ENCODE measurements at places on chromosomes 13 and 19.
A peak's percentile ranks its signal among the peaks of the same experiment; 100 is the strongest.

- no peak for DNase-seq
Measured at GRCh38 chr19:15595069-15595468, 19.9 kb upstream of the CYP4F8 start.

DNA sequence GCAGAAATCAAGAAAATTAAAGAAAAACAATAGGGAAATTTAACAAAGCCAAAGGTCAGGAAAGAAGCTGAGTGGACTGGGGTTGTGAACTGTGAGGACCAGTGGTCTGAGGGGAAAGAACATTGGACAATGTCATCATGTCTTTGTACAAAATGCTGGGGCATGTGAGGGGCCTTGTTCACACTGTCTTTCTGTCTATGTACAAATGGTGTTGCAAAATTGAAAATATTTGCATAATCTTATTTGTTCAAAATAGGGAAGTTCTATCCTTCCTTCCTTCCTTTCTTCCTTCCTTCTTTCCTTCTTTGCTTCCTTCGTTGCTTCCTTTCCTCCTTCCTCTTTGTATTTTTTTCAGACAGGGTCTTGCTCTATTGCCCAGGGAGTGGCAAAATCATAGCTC lies 79.2 kb upstream of the SCEL start:
- DNase-seq, result no peak

- DNase-seq, result no peak
Measured at GRCh38 chr13:31179754-31180153, 18.1 kb upstream of the HSPH1 start.

- no peak for DNase-seq
Measured at GRCh38 chr19:23406091-23406490, 10.8 kb upstream of the ZNF91 start.

GRCh38 chr13:43782686-43783085 lies 4.1 kb downstream of the ENOX1 start:
- DNase-seq, result no peak

DNA sequence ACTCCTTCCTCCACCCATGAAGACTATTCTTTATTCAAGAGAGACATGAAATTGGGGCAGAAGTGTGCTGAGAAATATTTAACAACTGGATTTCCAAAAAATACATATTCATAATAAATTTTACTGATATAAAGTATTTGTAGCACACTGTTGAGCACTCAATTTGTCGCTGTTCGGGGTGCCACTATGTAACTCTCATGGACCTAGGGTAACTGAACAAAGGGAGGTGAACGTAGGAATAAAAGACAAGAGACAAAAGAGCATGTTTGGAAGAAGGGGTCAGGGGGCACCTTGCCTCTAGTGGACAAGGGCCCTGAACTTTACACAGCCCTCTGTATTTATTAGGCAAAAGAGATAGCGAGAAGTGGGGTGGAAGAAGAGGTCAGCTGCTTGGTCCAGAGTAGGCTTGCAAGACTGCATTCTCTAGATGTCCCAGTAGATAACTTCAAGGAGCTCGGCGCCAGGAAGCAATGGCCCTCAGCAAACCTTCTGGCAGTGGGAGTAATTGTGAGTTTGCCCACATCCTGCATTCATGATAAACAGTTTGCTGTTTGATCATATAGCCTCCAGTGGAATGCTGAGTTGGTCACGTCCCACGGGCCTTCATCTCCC lies 4.5 kb upstream of the ZNF175 start:
- no peak for DNase-seq

GRCh38 chr13:45416516-45417128 lies 1.6 kb downstream of the SLC25A30 start:
- DNase-seq, result no peak

DNA sequence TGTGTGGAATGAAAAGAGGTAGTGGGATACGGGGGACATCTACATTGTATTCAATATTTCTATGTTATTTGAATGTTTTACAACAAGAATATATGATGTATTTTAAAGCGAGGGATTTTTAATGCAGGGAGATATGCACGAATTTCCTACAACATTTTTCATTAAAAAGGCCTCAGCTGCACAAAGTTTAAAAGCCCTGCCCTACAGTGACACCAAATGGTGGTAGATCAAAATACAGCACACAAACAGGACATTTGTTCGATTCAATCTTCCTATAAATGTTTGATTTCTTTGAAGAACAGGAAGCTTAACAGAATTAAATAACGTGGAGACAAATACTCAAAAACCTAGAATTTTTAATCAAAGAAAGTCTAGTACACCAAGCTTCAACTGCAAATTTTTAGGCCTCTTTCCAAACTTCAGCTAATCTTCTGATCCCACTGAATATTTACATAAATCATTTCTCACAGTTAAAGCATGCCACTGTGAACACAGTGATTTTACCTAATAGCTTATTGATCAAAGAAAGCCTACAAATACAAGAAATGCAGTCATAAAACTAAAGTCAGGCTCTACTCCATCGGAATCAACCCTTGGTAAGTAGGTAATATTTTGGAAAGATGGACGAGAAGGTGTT lies 257.2 kb downstream of the DIAPH3 start:
- DNase-seq, result no peak

DNA sequence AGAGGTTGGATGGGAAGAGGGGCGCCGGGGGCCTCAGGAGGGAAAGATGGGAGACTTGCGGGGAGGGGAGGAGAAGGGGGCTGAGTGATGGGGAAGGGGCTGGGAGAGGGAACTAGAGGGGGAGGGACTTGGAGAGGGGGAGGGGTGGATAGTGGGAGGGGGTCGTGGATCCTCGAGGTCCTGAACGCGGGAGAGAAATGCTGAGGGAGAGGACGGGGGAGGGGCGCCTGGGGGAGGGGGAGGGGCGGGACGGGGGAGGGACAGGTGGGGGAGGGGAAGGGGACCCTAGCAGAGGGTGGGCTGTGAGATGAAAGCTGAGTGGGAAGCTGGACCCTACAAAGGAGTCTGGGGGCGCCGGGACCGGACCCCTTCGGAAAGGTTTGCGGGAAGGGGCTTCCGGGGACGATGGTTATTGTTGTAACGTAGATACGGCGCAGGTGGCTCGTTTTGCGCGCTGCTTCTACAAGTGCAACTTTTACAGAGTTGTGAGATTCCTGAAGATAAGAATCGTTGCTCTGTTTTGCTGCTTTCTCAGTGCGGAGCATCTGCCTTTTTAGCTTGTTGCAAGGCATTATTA lies 418 bp downstream of the ZNF444 start:
- DNase-seq, result no peak

DNA sequence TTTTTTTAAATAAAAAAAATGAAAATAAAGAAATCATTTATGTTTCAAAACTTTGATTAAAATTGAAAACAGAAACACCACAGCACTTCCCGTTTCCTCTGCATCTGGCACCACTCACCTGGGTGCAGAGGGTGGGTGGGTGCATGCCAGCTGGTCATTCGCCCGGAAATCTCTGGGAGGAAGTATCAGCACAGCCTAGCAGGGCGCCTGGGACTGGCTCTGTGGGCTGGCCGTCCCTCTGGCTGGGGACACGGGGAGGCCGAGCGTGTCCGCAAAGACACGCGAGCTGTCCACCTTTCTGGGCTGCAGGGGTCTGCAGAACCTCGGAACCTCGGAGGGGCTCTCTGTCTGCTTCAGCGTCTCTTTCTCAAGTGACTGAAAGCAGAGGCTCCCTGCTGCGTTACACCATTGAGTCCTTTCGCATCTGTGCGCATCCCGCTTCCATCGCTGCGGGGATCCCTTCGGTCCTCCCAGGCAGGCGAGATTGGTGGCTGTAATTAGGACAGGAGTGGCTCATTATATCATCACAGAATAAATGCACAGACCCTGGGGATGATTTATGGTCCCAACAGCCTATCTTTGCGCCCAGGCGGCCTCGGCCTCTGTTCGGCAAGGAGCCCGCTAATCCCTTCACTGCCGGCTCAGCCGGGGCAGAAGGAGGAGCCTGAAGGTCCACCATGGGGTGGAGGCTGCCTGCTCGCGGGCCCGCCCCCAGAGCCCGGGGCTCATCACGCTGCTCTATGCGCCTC lies 17.2 kb downstream of the CRTC1 start:
- no peak for DNase-seq

DNA sequence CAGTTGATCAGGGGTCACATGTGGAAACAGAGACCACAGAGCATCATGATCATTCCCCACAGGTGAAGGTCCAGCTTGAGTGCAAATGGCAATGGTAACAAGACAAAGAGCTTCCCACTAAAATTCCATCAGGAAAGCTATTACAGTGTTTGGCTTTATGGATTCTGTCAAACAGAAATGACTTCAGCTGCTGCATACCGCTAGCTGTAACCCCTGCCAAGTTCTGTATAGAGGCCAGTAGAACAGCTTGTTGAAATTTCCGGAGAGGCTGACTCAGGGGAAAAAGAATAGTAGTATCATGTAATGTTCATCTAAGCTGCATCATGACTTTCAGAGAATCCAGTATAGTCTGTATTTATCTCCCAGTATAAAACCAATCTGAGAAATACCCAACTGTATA lies 1704.7 kb downstream of the SLITRK5 start:
- DNase-seq, result peak; percentile 24

DNA sequence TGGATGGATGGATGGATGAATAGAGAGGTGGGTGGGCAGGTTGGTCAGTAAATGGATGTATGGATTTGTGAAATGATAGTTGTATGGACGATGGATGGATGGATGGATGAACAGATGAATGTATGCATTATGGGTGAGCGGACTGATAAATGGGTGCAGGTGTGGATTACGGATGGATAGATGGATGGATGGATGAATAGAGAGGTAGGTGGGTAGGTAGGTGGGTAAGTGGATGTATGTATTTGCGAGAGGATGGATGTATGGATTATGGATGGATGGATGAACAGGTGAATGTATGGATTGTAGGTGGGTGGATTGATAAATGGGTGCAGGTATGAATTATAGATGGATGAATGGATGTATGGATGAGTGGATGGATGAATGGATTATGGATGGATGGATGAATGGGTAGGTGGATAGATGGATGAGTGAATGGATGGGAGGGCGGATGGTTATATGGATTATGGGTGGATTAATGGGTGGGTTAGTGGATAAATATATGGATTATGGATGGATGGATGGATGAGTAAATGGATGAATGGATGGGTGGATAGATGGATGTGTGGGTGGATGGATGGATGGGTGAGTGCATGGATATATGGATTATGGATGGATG lies 37.0 kb upstream of the TNFAIP8L1 start:
- DNase-seq, result no peak

GRCh38 chr13:29925457-29926097 lies 75.2 kb upstream of the UBL3 start:
- DNase-seq, result no peak

GRCh38 chr13:110957181-110957884 lies 42.5 kb upstream of the ANKRD10 start:
- DNase-seq, result no peak

DNA sequence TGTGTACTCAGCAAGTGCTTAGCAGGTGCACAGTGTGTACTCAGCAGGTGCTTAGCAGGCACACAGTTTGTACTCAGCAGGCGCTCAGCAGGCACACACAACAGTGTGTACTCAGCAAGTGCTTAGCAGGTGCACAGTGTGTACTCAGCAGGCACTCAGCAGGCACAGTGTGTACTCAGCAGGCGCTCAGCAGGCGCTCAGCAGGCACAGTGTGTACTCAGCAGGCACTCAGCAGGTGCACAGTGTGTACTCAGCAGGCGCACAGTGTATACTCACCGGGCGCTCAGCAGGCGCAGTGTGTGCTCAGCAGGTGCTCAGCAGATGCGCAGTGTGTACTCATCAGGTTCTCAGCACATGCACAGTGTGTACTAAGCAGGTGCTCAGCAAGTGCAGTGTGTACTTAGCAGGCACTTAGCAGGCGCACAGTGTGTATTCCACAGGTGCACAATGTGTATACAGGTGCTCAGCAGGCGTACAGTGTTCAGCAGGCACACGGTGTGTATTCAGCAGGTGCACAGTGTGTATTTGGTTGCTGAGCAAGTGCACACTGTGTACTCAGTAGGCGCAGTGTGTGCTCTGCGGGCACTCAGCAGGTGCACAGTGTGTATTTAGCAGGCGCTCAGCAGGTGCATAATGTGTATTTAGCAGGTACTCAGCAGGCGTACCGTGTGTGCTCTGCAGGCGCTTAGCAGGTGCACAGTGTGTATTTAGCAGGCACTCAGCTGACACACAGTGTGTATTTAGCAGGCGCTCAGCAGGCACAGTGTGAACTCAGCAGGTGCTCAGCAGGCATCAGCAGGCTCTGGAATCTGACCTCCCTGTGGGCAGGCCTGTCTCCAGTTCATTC lies 15.1 kb downstream of the CRTC1 start:
- DNase-seq, result no peak

DNA sequence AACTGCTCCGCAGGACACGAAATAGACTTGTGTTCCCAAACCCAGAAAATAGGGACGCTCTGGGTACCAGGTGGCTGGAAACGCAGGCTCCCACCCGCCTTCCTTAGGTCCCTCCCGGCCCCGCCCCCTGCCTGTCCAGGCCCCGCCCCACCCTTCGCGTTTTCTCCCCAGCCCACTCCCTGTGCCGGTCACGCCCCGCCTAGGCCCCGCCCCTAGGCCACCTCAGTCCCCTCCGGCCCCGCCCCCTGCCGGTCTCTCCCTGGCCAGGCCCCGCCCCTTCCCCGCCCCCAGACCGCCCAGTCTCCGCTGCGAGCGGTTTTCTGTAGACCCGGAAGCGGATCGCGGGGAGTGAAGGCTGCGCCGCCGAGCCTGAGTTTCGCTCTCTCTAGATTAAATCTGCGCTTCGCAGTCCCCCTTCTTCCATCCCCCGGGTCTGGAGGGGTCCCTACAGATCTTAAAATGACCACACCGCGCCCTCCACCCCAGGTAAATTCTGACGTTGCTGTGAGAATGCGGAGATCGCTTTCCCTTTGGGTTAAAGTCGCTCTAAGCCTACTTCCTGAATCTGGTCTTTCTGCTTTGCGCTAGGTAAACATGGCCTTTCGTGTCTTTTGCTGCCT lies 3.7 kb upstream of the ZNF665 start:
- DNase-seq, result peak; percentile 85

GRCh38 chr13:43861863-43862262 lies 17.7 kb downstream of the CCDC122 start:
- no peak for DNase-seq

GRCh38 chr13:60755380-60756163 lies 358.6 kb downstream of the TDRD3 start:
- no peak for DNase-seq

DNA sequence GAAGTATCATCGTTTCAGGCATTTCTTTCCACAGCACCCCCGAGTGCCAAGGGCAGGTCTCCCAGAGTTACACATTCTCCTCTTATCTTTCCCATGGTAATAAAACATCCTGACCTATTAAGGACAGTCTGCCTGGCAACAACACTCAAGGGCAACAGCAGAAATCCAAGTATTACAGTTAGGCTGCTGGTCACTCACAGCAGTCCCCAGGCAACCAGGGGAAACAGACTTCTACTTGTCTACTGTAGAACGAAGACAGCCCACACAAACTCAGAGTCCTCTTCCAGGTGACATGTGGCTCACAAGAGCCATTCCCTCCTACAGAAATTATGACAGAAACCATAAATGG lies 24.3 kb downstream of the RCBTB1 start:
- DNase-seq, result no peak

- no peak for DNase-seq
Measured at GRCh38 chr19:21765151-21765550, 2.2 kb downstream of the ZNF100 start.

GRCh38 chr13:61536433-61536832 lies 120.8 kb upstream of the PCDH20 start:
- no peak for DNase-seq
